Activated CD8-positive, alpha-beta memory T cell treated with anti-CD3 and anti-CD28 coated beads for 48 hours (primary cell): ENCODE measurements at places on chromosomes 16 and 17.
A peak's percentile ranks its signal among the peaks of the same experiment; 100 is the strongest.

GRCh38 chr16:74951681-74952080, 33.2 kb downstream of the WDR59 start:
- no peak for DNase-seq

- DNase-seq: no peak
Measured at GRCh38 chr16:87448866-87449265, 44.0 kb downstream of the ZCCHC14 start.

- DNase-seq: no peak
Measured at GRCh38 chr17:28711723-28712031, at the start of gene PROCA1. PROCA1 (minus strand) TSS chr17:28711888; CDS start chr17:28711660, 228 bp downstream.

DNA sequence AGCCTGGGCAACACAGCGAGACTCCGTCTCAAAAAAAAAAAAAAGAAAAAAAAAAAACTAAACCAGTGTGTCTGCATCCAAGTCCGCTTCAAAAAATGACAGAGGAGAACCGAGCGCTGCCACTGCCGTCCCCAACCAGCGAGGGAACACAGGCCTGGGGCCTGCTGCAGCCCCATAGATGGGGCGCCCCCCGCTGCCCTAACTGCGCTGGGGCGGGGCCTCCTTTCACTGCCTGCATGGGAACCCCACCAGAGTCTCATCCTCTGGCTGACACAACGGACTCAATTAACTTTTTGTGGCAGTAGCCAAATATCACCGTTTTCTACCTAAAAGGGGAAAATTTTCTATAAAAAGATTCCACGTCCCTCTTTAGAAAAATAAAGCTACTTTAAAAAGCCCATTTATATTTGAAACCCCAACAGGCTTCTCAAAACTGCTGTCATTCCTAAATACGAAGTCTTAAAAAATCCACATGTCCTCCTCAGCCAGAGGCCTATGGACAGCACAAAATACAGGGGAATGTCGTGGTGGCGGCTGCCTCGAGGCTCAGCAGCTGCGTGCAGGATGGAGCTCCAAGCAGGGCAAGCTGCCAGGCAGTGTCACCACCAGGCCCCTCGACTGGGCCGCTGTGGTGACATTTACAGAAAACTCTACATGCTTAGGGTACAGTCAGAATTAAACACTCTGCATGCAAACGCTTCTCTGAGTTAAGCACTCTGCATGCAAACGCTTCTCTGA, 30.3 kb downstream of the KLHDC4 start:
- no peak for DNase-seq

DNA sequence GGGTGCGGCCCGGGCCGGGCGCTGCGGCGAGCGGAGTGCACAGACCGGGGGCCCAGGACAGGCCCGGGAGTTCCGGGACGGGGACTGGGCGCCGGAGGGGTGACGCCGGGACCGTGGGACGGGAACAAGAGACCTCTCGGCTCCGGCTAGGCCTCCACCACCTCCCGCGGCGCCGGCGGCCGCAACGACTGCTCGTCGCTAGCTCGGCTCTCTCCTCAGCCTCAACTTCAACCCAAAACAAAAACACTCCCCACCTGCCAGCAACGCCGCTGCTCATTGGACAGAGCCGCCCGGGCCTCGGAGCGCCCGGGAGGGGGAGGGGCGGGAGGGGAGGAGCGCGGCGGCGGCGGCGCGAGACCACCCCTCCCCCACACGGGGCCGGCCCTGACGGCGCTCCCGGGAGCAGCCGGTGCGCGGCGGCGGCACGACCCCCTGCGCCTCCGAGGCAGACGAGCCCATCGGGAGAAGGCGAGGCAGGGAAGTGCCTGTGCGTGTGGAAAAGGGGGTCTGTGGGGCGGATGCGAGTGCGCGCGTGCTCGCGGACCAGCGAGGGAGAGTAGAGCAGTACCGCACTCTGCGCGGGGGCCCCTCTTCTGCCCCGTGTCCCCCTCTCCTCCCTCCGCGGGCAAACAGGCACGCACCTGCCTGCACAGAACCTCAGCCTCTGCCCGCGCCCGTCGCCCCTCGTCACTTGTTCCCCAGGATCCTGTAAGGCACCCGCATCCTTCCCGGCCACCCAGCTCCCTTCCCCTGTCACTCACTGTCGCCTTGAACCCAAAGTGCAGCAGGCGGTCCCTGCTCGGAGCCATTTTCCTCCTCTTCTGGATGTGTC, at the start of gene FBXL20:
Gene FBXL20 (minus strand): TSS at position 215 of the 832 bp plus-strand sequence. CDS start 224 bp downstream, outside the sequence.
- DNase-seq: peak; percentile 92

DNA sequence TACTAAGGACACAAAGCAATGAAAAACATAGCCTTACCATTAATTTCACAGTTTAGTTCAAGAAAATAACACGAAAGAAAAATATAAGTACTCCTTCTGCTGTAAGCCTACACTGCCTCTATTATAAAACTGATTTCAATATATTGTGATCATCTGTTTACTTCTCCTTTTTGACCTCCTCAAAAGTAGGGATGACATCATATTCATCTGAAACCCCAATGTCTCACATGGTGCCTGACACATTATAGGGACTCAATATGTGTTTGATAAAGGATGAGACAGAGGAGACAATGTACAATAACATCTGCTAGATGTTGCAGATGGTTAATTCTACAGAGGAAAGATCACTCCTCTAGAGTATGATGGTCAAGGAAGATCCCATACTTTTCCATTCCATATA, 118.4 kb upstream of the NOG start:
- DNase-seq: no peak

DNA sequence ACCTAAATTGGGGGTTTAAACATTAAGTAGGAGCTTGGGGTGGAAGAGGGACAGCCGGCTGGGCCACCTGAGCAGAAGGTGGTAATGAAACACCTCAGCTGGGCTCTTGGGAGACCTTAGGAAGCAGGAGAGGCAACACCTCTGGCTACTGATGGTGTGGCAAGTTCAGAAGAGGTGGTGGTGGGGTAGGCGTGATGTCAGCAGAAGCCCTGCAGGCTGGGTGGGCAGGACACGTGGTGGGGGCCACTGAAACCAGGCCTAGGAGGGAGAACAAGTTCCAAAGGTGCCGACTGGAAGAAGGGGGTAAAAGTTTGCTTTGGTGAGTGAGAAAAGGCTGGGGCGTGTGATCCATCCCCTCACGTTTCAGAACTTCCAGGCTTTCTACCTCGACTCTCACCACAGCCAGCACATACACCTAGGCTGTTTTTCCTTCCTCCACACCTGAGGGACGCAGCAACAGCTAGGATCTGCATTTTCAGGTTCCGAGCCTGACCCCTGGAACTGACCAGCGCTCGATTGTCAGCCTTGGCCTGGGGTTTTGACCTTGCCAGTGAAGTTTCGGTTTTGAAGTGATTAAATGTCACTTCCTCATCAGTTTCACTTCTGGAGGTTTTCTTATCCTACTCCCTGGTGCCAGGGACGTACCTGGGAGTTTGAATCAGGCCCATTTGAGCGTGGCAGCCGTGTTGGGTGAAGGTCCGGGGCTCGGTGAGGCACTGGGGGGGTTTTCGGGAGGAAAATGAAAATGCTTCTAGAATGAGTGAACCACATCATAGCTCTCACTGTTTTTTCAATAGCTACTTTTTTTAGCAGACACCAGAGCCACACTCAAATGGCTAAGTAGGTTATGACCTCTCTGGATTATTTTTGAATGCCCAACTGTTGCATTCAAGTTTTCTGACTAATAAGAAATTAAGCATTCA, 10.0 kb downstream of the SNN start:
- no peak for DNase-seq

- no peak for DNase-seq
Measured at GRCh38 chr16:67563708-67564468, 1.6 kb downstream of the CTCF start.

- no peak for DNase-seq
Measured at GRCh38 chr17:42177684-42178083, 3.3 kb downstream of the KCNH4 start.

- DNase-seq: no peak
Measured at GRCh38 chr17:66040402-66040801, 151.5 kb downstream of the CEP112 start.

DNA sequence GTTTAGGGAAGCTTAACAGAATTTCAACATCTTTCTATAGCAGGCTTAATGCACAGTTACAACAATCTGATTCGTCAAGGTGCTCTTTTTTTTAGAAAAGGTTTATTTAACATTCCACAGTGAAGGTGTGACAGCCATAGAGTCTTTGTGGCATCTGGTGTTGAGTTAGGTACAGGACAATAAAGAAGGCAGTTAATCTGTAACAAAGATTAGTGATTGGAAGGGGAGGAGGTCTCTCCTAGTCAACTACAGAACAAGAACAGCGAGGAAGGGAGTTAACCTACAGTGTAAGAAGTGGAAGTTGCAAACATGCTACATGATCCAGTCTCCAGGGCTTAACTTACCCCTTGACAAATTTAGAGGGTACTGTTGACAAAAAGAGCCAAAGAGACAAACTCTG, 3.0 kb upstream of the ZDHHC7 start:
- no peak for DNase-seq

DNA sequence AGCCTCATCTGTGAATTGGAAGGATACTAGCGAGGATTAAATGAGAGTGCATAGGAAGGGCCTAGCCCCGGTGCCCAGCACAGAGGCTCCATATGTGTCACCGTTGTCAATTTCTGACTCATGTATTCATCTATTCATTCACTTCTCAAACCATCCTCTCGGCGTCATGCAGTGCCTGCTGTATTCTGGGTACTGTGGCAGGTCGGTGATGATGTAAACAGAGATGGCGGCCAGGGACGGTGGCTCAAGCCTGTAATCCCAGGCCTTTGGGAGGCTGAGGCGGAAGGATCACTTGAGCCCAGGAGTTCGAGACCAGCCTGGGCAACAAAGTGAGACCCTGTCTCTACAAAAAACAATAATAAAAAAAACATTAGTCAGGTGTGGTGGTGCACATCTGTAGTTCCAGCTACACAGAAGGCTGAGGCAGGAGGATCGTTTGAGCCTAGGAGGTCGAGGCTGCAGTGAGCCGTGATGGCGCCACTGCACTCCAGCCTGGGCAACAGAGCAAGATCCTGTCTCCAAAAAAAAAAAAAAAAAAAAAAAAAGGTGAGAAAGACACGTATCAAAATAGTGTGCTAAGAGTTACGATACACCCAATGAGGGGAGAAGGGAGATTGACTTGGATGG, 4.3 kb upstream of the PPP1R1B start:
- DNase-seq: no peak

DNA sequence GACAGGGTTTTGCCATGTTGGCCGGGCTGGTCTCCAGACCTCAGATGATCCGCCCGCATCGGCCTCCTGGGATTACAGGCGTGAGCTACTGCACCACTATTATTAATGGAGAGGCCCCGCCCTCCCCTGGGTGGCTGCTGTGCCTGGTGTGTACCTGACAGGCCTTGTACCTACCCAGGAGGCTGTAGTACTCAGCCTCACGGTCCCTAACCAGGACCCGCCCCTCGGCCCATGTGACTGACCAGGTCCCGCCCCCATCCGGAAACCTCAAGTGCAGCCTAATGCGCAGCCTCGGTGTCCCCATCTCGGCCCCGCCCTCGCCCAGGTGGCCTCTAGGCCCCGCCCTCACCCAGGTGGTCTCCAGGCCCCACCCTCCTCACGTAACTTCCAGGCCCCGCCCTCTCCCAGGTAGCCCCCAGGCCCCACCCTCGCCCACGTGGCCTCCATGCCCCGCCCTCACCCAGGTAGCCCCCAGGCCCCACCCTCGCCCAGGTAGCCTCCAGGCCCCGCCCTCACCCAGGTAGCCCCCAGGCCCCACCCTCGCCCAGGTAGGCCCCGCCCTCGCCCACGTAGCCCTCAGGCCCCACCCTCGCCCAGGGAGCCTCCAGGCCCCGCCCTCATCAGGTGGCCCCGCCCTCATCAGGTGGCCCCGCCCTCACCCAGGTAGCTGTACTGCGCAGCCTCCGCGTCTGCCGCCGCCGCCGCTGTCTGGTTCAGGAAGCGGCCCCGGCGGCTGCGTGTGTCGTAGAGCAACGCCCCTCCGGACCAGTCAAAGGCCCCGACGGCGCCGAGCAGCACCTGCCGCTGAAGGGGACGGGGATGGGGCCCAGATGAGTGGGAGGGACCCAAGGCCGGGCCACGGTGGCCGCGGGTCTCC, 31.0 kb downstream of the HASPIN start:
- no peak for DNase-seq
